ENCODE measurements at places on chromosomes 3 and 15.
A peak's percentile ranks its signal among the peaks of the same experiment; 100 is the strongest.

DNA sequence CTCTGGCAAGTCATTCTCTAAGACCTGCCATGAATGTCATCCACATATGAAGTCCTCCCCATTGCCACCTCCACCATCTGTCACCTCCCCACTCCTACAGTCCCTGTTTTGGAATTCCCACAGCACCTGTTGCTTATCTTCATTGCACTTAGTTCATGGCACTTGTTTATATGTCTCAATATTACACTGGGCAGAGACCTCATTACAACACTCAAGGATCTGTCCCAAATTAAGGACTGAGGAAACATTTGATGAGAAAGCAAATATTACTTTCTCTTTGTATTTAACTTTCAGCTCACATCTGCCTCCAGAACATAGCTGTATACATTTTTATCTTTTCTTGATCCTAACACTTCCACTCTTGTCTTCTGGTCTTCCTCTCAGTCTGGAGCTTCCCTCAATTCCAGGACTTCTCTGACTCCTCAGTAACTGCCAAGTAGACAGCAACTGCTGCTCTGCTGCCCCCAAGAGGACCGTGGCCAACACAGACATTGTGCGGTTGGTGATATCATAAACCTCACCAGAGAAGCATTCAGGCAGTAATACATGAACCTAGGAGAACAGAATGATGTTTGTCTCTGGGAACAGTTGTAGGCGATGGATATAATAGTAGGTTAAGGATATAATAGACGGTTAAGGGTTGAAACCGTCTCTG lies 45.0 kb upstream of the FGF12 start:
- peak; percentile 54 for DNase-seq

DNA sequence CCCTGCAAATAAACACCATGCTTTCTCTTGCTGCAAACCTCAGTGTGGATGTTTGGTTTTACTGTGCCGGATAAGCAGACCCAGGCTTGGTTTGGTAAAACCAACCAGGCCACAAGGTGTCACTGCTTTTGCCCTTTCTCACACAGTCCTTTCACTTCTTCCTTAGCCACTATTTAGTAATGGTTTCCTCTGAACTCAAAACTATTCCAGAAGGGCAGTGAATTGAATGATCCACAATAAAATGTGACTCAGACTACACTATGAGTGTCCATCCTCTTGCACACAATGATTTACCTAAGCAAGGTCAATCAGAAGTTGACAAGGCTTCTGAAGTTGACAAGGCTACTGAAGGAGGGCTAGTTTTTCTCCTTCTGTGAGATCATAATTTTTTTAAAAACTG lies 552.4 kb upstream of the CCDC54 start:
- DNase-seq: peak; percentile 29

- DNase-seq: no peak
Measured at GRCh38 chr3:159723295-159723694, 265.3 kb upstream of the IL12A start.

- no peak for DNase-seq
Measured at GRCh38 chr3:57729334-57730045, 26.6 kb upstream of the SLMAP start.
